ENCODE measurements at places on chromosomes 5 and 9.
A peak's percentile ranks its signal among the peaks of the same experiment; 100 is the strongest.

DNA sequence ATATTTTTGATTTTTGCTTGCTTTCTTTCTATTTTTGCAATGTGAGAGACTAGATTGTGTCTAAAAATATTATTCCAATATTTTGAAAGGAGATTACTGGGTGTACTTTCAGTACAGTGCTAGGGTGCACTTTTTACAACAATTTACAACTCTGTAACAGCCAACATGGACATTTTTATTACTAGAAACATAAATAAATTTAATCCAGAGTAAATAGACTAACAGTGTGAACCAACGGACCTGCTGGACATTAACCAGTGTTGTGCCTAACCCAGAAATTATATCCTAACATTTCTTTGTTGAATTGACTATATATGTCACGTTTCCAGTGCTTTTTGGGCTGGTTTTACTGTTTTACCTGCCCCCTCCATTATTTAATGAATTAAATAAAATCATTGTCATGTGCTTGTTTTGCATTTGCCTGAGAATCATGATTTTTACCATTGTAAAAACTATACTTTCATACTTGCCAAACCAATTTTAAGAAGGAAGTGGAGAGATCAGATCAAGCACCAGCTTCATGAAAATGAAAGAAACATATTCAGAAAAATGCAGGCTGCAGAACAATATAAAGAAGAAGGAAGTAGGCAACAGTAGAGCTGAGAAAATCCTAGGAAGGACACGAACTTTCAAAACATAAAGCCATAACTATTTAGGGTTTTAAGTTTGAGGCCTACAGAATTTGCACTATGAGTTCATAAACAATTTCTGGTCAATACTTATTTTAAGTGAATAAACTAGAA, 400.8 kb upstream of the PIK3R1 start:
- DNase-seq: no peak

DNA sequence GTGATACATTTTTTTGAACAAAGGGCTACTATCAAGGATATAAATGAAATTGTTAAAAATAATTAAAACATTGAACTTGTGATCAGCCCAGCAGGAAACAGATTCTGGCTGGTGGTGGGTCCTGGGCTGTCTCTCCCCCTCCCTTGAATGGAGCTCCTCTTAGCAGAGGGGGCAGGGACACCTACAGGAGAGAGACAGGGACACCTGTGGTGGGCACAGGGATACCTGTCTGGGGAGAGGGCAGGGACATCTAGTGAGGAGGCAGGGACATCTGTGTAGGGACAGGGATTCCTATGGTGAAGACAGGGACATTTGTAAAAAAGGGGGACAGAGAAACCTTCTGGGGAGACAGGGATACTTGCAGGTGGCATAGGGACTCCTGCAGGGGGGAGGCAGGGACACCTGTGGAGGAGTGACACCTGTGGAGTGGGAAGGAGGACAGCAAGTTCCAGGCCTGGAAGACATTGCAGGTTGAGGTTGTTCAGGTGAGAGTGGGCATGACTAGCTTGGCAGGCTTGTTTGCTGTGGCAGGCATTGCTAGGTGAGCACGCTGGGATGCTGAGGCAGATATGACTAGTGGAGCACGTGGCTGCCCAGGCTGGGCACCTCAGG, 264.2 kb downstream of the IRX2 start:
- DNase-seq: no peak

GRCh38 chr5:78162253-78162862, 132.1 kb downstream of the AP3B1 start:
- peak; percentile 5 for DNase-seq

DNA sequence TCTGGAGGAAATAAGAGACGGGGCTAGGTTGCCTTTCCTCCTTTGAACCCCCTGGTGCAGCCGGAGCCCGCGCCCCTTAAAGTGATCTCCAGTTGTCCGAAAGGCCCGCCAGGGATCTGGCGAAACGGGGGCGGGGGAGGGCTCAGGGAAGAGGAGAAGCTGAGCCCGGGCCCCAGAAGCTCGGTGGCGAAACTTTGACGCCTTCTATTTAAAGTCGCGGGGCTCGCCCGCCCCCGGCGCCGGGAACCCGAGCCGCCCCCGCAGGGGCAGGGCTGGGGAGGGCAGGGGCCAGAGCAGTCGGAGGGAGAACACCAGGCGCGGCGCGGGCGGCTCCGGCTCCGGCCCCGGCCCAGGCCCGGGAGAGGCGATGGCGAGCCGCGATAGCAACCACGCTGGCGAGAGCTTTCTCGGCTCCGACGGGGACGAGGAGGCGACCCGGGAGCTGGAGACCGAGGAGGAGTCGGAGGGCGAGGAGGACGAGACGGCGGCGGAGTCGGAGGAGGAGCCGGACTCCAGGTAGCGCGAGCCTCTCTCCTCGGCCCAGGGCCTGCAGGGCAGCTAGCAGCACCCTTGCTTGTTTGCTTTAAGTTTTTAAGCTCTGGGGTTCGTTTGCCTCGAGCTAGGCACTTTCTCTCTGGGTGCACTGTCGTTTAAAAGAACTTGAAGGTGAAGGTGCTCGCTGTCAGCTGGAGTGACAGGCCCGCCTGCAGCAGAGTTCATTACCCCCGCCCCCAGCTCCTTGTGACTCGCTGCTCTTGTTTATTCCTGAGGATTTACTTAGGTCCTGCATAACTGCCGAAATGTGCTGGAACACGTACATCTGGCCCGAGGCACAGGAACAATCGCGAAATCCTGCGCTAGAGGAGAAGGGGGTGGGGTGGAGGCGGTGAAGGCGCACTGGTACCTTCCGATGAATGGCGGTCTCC, at the start of gene CMYA5:
TSS of gene CMYA5 (plus strand) at position 296 of the 926 bp plus-strand sequence. CDS start at position 368, 72 bp downstream.
- no peak for DNase-seq

DNA sequence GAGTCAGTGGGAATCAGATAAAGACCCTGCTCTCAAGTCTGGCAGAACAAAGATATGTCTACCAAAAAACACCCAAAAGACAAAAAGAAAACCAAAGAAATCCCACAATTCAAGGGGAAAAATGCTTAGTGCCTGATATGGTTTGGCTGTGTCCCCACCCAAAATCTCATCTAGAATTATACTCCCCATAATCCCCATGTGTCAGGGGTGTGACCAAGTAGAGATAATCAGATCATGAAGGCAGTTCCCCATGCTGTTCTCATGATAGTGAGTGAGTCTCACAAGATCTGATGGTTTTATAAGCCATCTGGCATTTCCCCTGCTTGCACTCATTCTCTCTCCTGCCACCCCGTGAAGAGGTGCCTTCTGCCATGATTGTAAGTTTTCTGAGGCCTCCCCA, 13.4 kb downstream of the FBXO10 start:
- DNase-seq: no peak

- no peak for DNase-seq
These were observed 6.4 kb downstream of the GABRA6 start for GRCh38 chr5:161691911-161692310.

GRCh38 chr9:106218427-106218826, 524.1 kb downstream of the TMEM38B start:
- DNase-seq: no peak

- DNase-seq: no peak
These were observed 407.2 kb upstream of the SGCD start for GRCh38 chr5:155919725-155920124.

DNA sequence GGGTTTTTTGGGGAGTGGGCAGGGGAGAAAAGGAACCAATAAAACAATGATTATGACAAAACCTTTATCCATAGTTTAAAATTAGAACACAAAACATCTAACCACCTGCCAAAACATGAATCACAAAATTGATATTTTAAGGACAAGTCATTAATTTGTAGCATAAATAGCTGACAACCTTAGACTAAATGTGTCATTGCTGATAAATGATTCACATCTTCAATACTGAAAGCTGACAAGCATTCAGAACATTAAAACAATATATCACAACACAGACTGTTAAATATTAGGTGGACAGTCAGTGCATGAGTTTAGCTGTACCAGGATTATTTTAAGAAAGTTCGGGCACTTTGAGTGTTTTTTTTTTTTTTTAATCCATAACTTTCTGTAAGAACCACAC, 71.5 kb downstream of the NR3C1 start:
- DNase-seq: no peak

DNA sequence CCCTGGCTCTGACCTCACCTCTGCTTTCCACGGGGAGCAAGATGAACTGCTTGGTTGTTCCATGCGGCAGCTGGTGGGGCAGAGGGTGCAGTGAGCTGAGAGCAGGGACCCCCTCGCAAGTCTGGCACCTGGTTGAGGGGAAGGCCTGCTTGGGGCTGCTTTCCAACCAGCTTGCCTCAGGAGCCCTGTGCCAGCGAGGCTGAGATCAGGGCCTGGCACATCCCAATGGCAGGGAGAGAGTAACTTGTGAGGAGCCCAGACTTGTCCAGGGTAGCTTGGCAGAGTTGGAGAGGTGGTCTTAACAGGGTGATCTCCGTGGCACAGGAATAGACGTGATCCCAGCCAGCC, 68.9 kb downstream of the IQGAP2 start:
- DNase-seq: no peak

DNA sequence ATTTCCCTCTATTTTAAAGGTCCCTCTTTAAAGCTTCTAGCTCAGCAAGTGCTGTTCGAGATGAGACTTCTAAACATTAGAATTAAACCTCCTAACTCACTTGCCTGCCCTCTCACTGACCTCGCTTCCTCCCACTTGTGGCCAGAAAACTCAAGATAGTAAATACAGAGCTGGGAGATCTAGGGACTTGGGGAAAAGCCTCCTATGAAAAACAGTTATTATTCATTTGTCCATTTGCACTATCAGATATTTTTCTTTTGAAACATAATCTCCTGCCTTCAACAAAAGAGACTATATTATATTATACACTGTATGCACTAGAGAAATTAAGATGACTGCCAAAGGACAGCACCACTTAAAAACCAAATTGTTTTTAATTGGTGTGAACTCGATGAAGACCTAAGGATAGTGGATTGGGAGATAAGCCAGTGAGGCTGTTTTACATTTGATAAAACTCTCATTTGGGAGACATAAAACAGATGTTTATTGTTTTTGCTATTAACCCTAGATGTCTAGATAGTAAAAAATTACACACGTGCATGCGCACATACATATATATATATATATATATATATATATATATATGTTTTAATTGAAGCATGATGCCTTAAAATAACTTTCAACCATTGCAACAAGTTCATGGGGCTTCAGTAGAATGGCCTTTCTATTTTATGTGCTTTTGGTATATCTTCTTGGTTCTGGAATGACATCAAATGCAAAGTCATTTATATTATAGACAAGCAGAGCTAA, 229.4 kb downstream of the ADAMTSL1 start:
- DNase-seq: no peak

GRCh38 chr9:106779796-106780195, 83.2 kb upstream of the ZNF462 start:
- no peak for DNase-seq

DNA sequence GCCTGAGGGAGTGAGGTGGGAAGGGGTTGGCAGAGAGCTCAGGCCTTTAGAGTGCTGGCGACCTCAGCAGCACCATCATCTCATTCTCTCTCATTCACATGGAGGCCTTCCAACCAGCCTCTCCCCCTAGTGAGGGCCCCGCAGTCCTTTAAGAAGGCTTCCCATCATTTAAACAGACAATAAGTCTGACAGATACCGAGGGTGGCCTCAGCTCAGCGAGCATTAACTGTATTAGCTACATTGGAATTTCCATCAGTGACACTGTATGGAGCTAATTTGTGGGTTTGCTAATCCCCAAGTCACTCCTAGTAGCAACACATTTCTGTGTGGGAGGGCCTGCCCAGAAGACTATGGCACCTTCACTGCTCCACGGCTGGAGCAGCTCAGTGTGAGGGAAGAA, 75.8 kb downstream of the INSYN2B start:
- no peak for DNase-seq

GRCh38 chr5:53557386-53557785, 3.1 kb upstream of the NDUFS4 start:
- DNase-seq: no peak

- no peak for DNase-seq
These were observed 27.6 kb downstream of the NEURL1B start for GRCh38 chr5:172668594-172669071.

DNA sequence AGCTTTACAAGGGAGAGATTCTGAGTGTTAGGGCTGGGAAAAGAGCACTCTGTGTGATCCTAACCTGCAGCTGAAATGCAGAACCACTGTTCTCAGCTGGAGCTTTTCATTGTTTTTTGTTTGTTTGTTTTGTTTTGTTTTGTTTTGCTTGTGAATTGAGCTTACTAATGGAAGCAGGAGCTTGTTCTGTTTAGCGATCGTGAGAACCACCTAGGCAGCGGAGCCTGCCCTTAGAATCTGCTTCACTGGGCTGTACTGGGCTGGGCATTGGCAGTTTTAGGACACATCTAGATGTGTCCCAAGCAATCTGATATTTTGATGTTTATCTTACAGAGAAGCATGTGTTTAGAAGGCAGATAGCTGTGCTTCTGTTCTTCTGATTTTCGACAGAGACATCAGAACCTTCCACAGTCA, 14.3 kb downstream of the SYK start:
- DNase-seq: no peak

- no peak for DNase-seq
These were observed 47.5 kb downstream of the UIMC1 start for GRCh38 chr5:176959051-176959450.

GRCh38 chr5:126847456-126847820, 70.5 kb downstream of the LMNB1 start:
- DNase-seq: no peak

DNA sequence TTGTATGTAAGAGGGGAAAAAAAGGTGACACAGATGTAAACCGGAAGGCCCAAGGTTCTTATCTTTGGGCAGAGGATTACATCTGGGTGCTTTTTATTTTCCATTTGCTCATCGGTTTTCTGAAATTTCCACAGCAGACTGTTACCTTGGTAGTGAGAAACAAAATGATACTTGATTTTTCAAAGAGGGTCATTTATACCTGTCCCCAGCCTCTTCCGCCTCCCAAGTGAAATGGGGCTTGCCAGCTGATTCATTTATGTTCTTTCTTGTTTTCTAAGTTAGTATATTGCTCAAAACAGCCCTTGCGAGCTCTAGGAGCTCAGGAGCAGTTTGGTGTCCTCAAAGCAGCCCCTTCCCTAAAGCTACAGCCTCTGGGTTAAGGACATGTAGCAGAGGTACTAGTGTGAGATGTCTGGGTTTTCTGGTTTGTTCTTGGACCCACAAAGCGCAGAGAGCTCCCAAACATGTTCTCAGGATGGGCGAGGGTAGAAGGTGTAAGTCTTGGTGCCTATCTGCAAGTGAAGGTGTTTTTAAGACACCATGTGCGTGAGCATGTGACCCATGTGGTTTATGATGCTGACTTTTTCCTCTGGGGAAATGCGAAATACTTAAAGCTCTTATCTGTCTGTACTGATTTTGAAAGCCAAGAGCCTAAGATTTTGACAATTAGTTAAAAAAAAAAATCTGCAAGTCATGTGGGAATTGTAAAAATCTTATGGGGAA, 38.3 kb downstream of the DAPK1 start:
- peak; percentile 31 for DNase-seq
